ENCODE measurements at places on chromosomes 4 and X.

- H3K4me1 ChIP-seq = peaks cover 6% of the 10 kb centered on the region
- H3K27ac ChIP-seq = no peak overlapping the region
- no peaks in the 10 kb centered on the region for H3K36me3 ChIP-seq
These were observed 49.7 kb upstream of the SLC16A2 start for GRCh38 chrX:74371425-74372222.

DNA sequence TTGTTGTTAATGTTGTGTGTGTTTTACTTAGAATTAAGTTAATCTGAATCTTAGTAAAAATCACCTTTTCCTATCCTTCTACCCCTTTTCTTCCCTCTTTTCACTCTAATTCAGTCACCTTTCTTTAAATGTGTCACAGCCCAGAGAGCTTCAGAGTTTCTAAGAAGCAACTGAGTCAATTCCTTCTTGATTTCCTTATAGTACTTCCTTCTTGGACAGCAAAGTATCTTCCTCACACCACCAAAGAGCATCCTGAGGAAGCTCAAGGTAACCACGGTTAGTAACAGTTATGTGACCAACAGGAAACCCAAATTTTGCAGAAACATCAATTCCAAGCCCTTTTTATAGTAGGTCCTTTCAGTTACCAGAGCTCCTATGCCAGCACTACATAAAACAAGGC is 243.2 kb upstream of the BMP3 start:
- no peak overlapping the region for H3K27ac ChIP-seq
- no peaks in the 10 kb centered on the region for H3K4me1 ChIP-seq
- no peaks in the 10 kb centered on the region for H3K36me3 ChIP-seq
- H3K27me3 ChIP-seq = no peaks in the 10 kb centered on the region
- no peak for DNase-seq

GRCh38 chrX:17390419-17390850 is 15.4 kb downstream of the NHS start:
- peaks cover 6% of the 10 kb centered on the region for H3K27me3 ChIP-seq
- no peaks in the 10 kb centered on the region for H3K36me3 ChIP-seq
- no peak overlapping the region for H3K27ac ChIP-seq
- DNase-seq = no peak
- H3K4me1 ChIP-seq = no peaks in the 10 kb centered on the region

- H3K27ac ChIP-seq = no peak overlapping the region
- H3K4me3 ChIP-seq = no peak overlapping the region
- H3K27me3 ChIP-seq = peaks cover 33% of the 10 kb centered on the region
- H3K36me3 ChIP-seq = no peaks in the 10 kb centered on the region
These were observed 221.0 kb upstream of the GPRIN3 start for GRCh38 chr4:89528526-89529133.

GRCh38 chr4:47073647-47074046 is 42.3 kb downstream of the GABRB1 start:
- no peak overlapping the region for H3K27ac ChIP-seq
- H3K4me1 ChIP-seq = peaks cover 2% of the 10 kb centered on the region
- H3K27me3 ChIP-seq = no peaks in the 10 kb centered on the region
